Astrocyte (in vitro differentiated cells and primary cell): ENCODE measurements at places on chromosomes 6 and 20.

DNA sequence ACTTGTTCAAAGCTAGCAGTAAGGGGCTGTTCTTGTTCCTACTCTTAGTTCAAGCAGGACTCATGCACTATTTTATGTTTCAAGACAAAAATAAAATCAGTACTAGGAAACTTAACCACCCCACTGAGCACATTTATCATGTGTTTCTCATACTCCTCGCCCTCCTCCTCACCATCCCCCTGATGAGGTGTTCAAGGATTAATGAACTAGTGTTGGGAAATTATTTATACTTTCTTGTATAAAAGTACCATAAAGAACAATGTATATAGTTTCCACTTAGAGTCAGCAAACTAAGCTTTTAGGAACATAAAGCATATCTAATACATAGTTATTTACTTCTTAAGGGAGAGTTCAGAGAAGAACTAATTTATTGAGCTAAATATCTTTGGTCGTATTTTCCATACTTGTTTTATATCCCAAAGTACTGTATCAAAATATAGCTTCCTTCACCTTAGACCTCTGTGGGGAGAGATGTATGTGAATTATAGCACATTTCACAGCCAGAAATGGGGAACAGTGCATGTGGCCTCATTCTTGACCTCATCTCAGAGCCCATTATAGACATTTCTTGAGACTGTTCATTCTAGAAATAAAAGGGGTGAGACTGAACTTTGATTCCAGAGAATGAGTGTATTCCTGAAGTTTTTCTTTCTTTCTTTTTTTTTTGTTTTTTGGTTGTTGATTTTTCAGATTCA is 326.5 kb upstream of the MAP3K7 start:
- H3K4me1 ChIP-seq = no peaks in the 10 kb centered on the region
- H3K4me3 ChIP-seq = no peak overlapping the region
- no peak overlapping the region for H3K27ac ChIP-seq
- H3K27me3 ChIP-seq = no peaks in the 10 kb centered on the region
- DNase-seq = no peak

GRCh38 chr6:74689601-74690000 is 516.3 kb downstream of the COL12A1 start:
- H3K27me3 ChIP-seq = no peaks in the 10 kb centered on the region
- no peak overlapping the region for H3K27ac ChIP-seq
- no peak overlapping the region for H3K4me3 ChIP-seq
- no peaks in the 10 kb centered on the region for H3K36me3 ChIP-seq
- no peaks in the 10 kb centered on the region for H3K4me1 ChIP-seq

- no peak overlapping the region for H3K4me3 ChIP-seq
- peaks cover 44% of the 10 kb centered on the region for H3K27me3 ChIP-seq
- no peaks in the 10 kb centered on the region for H3K4me1 ChIP-seq
- no peaks in the 10 kb centered on the region for H3K36me3 ChIP-seq
- DNase-seq = no peak
These were observed 36.4 kb upstream of the HLA-C start for GRCh38 chr6:31308050-31308844.

- H3K4me1 ChIP-seq = no peaks in the 10 kb centered on the region
- no peaks in the 10 kb centered on the region for H3K27me3 ChIP-seq
- H3K36me3 ChIP-seq = no peaks in the 10 kb centered on the region
- H3K27ac ChIP-seq = no peak overlapping the region
- H3K4me3 ChIP-seq = no peak overlapping the region
These were observed 52.6 kb downstream of the GINS1 start for GRCh38 chr20:25459916-25460535.

DNA sequence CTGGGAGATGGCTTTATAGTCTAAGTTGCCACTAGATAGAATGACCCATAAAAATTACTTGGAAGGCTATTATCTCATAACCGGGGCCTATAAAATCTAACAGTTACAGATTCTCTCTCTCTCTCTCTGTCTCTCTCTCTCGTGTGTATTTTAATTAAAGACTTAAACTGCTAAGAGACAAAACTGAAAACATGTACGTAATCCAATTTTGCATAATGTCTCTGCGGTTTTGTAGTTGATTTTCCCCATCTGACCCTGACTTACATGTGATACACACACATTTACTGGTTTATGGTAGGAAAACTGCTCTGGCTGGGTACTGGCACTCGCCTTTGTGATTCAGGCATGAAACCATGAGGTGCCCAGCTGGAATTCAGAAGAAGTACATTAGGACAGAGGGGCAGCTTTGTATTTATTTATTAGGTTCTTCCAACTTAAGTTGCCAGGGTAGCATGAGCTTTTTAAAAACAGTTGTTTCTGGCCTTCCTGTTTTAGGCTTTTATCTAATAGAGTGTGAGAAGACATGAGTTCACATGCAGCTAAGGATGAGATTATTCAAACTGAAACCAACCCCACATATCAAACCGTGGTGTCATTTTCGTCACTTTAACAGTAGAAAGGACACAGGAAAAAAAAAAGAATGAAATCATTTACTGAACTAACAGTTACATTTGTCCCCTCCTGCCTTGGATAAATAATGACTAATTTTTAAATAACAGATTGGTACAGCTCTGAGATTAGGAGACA is 182.5 kb downstream of the GMPR start:
- H3K27me3 ChIP-seq = no peaks in the 10 kb centered on the region
- H3K27ac ChIP-seq = peak overlapping the region; percentile 52
- H3K4me3 ChIP-seq = no peak overlapping the region
- peaks cover 13% of the 10 kb centered on the region for H3K4me1 ChIP-seq
- peak; percentile 47 for DNase-seq

GRCh38 chr20:45019027-45019761 is 52.9 kb downstream of the STK4 start:
- no peaks in the 10 kb centered on the region for H3K36me3 ChIP-seq
- no peak overlapping the region for H3K4me3 ChIP-seq
- no peak for DNase-seq
- H3K27me3 ChIP-seq = no peaks in the 10 kb centered on the region
- no peak overlapping the region for H3K27ac ChIP-seq

- H3K36me3 ChIP-seq = no peaks in the 10 kb centered on the region
- no peak overlapping the region for H3K27ac ChIP-seq
- H3K4me3 ChIP-seq = no peak overlapping the region
- no peaks in the 10 kb centered on the region for H3K27me3 ChIP-seq
- DNase-seq = no peak
These were observed 93.8 kb upstream of the IMPG1 start for GRCh38 chr6:76166297-76166696.

DNA sequence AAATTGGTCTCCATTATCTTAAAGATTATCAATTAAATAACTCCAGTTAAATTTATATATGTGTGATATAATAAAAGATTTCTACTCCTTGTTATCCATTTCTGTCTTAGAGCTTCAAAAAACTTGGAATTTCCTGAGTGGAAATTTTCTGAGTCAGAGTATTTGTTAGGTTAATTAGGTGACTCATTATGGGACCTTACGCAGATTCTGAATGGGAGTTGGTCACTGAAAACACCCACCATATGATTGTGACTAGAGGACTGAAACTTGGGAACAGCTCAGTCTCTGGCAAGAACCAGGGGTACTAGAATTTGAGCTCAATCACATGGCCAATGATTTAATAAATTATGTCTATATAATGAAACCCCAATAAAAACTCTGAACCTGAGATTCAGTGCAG is 125.4 kb upstream of the HMGCLL1 start:
- peak overlapping the region; percentile 52 for H3K27ac ChIP-seq
- no peaks in the 10 kb centered on the region for H3K36me3 ChIP-seq
- H3K27me3 ChIP-seq = no peaks in the 10 kb centered on the region
- H3K4me1 ChIP-seq = peaks cover 5% of the 10 kb centered on the region
- peak; percentile 75 for DNase-seq

DNA sequence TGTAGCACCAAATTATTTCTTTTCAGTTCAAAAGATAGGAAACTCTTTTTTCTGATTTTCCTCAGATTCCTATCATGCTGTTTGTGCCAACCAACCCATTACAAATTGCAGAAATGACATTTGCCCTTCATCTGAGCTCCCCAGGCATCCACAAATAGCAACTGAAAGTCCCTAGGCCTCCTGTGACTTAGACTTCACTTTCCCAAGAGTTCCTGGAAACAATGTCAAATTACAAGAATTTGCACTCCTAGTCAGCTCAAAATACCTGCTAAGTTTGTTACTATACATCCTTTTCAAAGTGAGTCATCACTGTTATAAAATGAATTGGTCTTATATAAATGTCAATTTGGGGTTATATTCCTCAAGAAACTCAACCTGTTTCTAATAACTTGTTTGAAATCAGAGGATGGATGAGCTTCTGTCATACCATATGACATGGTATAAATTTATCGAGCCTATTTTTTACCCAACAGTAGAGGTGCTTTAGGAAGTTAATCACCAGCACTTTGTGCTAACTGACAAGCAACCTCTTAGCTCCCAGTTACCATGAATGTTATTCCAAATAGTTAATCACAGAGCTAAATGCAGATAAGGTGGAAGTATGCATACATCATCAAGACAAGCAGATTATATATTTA is 256.5 kb downstream of the HACE1 start:
- no peaks in the 10 kb centered on the region for H3K27me3 ChIP-seq
- no peak overlapping the region for H3K27ac ChIP-seq
- no peak overlapping the region for H3K4me3 ChIP-seq
- DNase-seq = peak; percentile 7

- peaks cover 37% of the 10 kb centered on the region for H3K27me3 ChIP-seq
- no peak overlapping the region for H3K27ac ChIP-seq
- H3K4me3 ChIP-seq = peak overlapping the region; percentile 46
- peaks cover 5% of the 10 kb centered on the region for H3K4me1 ChIP-seq
- peak; percentile 8 for DNase-seq
- H3K36me3 ChIP-seq = no peaks in the 10 kb centered on the region
These were observed 590 bp downstream of the SLCO4A1 start for GRCh38 chr20:62642666-62643520.

DNA sequence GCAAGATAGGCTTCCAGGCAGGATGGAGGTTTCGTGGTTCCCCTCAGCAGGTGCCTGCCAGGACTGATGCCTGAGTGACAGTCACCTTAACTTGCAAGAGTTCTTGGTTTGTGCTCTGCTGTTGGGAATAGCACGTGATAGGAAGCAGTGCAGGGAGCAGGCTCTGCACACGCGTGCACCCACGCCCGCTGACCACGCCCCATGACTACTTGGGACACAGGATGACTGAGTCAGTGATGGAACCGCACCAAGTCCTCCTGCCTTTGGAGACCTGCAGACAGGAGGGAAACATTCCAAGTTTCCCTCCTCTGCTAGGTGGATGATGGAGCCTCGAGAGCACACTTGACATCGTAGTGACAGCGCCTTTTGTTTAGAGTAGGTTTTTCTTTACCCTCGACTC is 164.2 kb downstream of the DTNBP1 start:
- no peaks in the 10 kb centered on the region for H3K27me3 ChIP-seq
- DNase-seq = peak; percentile 41
- H3K36me3 ChIP-seq = peaks cover 6% of the 10 kb centered on the region
- H3K27ac ChIP-seq = no peak overlapping the region
- H3K4me3 ChIP-seq = no peak overlapping the region

DNA sequence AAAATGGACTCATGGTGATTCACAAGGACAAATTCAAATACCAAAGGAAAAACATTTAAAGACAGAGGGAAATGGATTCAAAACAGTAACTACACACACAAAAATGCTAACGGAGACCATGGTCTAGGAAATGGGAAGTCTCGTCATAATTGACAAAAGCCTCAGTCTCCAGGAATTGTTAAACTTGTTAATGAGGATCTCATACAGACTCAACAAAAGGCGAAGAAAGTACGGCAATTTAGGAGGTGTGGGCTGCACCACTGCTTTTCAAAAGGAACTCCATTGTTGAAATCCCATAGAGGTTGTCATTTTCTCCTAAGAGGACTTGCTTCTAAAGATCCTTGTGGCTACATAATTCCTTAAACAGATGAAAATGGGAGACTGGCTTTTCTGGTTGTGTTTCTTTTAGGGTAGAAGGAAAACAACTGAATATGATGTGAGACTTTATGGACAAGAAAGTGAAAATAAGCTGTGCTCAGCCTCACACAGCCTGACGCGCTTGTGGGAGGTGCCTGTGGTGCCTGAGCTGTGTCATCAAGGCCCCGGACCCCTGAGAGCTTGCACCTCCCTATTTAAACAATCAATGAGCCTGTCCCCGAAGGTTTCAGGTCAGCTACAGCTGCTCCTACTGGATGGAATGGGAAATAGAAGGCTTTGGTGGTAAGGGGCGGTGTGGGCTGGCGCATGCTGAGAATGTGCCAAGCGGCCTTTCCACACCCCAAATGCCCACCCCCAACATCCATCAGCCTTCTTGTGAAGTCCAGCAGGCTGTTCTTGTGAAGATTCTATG is 2.5 kb upstream of the CLDN20 start:
- H3K27me3 ChIP-seq = no peaks in the 10 kb centered on the region
- H3K27ac ChIP-seq = peak overlapping the region; percentile 22
- no peaks in the 10 kb centered on the region for H3K4me1 ChIP-seq
- DNase-seq = no peak

GRCh38 chr6:79045966-79046365 is 32.1 kb downstream of the PHIP start:
- no peak overlapping the region for H3K4me3 ChIP-seq
- no peaks in the 10 kb centered on the region for H3K36me3 ChIP-seq
- no peak for DNase-seq
- H3K27me3 ChIP-seq = no peaks in the 10 kb centered on the region

DNA sequence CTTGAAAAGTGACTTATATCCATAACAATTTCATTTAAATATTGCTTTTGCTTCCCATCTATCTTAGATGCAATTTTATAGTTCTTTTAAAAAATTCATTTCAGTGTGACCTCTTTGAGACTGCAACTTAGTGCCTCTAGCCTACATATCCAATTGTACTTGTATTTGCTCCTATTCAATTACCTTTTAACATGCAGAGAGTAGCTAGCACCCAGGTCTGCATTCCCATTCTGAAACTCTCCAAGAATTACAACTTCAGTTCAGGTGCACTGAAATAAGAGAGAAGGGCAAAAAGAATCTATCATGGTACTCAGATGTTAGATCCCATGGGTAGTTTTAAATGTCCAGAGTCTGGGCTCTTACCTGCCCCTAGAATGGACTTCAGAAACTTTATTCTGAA is 765.4 kb upstream of the SLC35B3 start:
- H3K27me3 ChIP-seq = no peaks in the 10 kb centered on the region
- no peak overlapping the region for H3K4me3 ChIP-seq
- DNase-seq = no peak
- no peaks in the 10 kb centered on the region for H3K36me3 ChIP-seq
- no peak overlapping the region for H3K27ac ChIP-seq

DNA sequence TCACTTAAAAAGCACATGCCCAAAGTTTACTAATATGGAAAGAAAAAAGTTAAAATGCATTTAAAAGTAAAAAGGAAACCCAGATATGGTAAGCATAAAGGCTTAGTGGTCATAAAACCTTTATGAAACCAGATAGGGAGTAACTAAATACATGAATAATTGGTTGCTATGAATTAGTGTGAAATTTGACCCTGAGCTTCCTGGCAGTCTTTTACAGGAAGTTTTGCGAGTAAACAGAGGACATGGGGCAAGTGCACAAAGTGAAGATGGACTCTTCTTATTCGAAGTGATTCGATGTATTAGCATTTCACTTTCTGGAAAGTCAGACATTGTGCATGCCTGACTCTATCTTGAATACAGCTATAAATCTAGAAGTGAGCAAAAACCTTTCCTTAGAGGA is 90.9 kb upstream of the MLIP start:
- H3K4me3 ChIP-seq = no peak overlapping the region
- no peak overlapping the region for H3K27ac ChIP-seq
- H3K27me3 ChIP-seq = no peaks in the 10 kb centered on the region
- no peaks in the 10 kb centered on the region for H3K36me3 ChIP-seq
- DNase-seq = no peak

GRCh38 chr20:40717343-40717865 is 28.4 kb upstream of the MAFB start:
- DNase-seq = no peak
- H3K27ac ChIP-seq = no peak overlapping the region
- peaks cover 3% of the 10 kb centered on the region for H3K27me3 ChIP-seq
- H3K4me1 ChIP-seq = no peaks in the 10 kb centered on the region
- no peak overlapping the region for H3K4me3 ChIP-seq
